Daoy (cell line): ENCODE measurements at places on chromosomes 3 and 15.
A peak's percentile ranks its signal among the peaks of the same experiment; 100 is the strongest.

GRCh38 chr3:186277268-186277909 lies 84.6 kb downstream of the DGKG start:
- DNase-seq = peak; percentile 50

- no peak for DNase-seq
These were observed 12.3 kb upstream of the DNAH1 start for GRCh38 chr3:52303811-52304210.

- DNase-seq = no peak
These were observed 545.0 kb downstream of the ZPLD1 start for GRCh38 chr3:102979682-102980354.

- DNase-seq = no peak
These were observed 32.5 kb downstream of the GASK1A start for GRCh38 chr3:43011638-43012037.

DNA sequence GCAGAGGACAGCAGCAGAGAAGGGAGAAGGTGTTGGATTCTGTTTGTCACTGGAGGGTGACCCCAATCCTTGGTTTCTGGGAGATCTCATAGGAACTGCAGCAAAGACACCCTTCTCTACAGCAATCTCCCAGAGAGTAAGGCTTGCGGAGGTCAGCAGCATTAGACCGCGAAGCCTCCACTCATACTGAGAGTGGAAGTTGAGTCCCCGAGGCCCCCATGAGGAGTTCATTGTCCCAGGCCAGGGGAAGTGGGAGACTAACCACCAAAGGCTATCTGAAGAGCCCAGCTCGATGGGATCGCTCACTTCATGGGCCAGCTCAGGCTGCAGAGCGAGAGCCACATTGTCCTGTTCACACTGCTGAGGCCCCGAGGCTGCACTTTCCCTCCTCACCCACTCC lies 44.6 kb downstream of the GLDN start:
- DNase-seq = no peak

DNA sequence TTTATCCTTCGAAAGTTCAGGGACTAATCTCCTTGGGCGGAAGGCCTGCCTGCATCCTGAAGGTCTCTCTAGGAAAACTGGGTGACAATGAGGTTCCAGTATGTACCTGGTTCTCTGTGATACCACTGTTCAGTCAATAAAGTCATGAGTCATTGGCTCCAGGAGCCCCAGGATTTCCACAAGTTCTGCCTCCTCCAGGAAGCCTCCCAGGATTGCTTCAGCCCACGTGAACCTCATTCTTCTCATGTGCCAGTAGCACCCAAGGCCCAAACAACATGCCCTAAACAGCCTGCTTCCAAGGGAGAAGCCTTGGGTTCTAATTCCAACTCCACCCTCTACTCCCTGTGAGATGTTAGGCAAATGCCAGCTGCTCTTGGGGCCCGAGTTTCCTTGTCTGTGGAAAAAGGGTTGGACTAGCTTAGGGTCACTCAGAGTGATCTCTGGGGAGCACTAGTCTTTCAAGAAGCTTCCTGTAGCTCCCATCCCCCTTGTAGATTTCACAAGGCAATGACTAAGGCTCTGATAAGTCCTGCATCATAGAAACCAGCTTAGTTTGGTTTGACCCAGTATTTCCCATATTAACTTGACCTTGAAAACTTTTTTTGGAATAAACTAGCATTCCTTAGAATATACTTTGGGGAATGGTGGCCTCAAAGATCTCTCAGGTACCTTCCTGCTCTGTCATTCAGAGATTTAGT lies 118.3 kb upstream of the ATP2B2 start:
- no peak for DNase-seq

GRCh38 chr3:195907934-195908693 lies at the start of gene TNK2:
TSS of gene TNK2 (minus strand) at chr3:195908551. CDS start at chr3:195888588, 19,963 bp downstream.
- DNase-seq = peak; percentile 70

DNA sequence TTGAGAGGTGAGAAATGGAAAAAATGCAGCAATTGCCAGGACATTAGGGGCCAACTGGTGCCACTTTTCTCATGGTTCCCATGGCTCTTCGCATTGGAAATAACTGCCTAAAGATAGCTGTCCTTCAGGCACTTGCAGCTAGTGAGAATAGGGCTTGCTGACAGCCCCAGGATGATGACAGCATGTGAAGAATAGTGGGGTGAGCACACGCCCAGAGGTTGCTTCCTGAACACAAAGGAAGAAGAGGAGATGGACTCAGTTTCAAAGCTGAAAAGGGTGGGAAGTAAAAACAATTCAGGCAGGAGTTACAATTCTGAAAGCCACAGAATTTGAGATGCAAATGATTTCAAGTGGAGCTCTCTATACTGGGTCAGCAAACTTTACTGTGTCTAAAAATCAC lies 45.6 kb downstream of the TNFAIP8L3 start:
- no peak for DNase-seq

GRCh38 chr3:133445108-133445507 lies 45.3 kb downstream of the BFSP2 start:
- DNase-seq = no peak

- no peak for DNase-seq
These were observed 226.5 kb upstream of the PROK2 start for GRCh38 chr3:72011485-72011884.

DNA sequence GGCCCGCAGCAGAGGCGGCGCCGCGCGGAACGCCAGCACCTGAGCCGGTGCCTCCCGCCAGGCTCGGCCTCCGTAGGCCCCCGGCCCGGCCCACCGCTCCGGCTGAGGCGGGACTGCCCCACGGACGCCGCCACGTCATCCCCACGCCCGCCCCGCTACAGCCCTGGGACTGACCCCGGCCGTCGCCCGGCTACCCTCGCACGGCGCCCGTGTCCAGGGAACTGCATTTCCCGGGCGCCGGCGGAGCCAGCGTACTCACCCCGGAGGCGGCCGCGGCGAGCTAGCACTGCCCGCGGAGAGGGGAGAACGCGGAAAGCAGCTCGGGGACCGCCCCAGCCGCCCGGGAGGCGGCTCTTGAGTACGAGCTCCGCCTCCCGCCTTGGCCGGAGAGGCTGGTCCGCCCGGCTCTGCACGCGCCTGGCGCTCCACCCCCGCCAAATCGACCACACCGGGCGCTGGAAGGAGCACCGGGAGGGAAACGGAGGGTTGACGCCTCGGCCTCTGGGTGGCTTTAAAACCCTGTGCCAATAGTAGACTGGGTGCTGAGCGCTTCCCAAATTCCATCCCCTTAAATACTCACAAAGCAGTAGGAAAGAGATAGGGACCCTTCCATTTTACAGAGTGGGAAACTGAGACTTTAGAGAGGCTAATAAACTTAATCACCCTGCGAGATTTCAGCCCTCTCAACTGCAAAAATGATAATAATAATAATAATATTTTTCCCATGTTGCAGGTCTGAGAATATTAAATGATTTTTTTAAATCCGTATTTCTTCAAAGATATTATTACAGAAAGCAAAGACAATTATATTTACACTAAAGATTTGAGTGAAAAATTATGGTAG lies at the start of gene B4GALT4:
TSS of gene B4GALT4 (minus strand) at position 288 of the 844 bp plus-strand sequence. CDS start 10,779 bp downstream, outside the sequence.
- DNase-seq = peak; percentile 91

DNA sequence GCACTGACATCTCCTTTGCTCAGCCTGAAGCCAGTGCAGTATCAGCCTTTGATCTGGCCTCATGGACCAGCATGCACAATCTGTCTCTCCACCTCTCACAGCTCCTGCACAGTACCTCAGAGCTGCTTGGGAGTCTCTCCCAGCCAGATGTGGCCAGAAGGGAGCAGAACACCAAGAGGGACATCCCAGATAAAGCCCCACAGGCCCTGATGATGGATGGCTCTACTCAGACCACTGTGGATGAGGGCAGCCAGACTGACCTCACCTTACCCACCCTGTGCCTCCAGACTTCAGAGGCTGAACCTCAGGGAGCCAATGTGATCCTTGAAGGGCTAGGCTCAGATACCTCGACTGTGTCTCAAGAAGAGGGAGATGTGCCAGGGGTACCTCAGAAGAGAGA lies 44.4 kb downstream of the CDAN1 start:
- DNase-seq = no peak

- no peak for DNase-seq
These were observed 296.3 kb upstream of the TMCO5A start for GRCh38 chr15:37638116-37638515.

DNA sequence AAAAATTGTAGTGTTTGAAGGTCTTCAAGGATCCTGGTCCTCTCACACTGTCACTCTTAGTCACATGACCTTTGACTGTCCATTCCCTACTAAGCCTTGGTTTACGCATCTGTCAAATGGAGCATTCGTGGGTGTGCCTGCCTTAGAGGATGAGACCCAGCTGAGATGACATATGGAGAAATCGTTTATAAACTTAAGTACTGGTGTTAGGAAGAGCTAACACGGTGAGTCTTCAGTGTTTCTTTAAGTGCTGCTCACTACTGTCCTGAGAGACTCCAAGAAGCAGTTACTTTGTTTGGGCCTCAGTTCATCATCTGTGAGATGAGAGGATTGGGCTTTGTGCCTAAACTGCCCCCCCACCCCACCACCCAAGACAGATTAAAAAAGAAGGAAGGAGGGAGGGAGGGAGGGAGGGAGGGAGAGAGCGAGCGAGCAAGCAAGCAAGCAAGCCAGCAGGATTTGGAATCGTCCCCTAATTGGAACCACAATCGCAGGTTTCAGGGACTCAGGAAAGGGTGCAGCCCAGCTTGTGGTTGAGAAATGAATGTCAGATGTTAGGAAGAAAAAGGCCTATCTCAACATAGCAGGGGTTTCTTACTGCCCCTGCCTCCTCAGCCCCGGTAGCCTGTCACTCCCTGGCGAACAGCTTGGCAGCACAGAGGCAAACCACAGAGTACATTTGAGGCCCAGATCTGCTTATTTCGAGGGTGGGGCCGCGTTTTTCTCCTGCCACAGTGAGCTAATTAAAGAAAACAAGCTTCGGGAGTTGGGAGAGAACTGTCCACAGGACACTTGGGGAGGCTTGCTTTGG lies 32.7 kb downstream of the SMAD3 start:
- peak; percentile 92 for DNase-seq

DNA sequence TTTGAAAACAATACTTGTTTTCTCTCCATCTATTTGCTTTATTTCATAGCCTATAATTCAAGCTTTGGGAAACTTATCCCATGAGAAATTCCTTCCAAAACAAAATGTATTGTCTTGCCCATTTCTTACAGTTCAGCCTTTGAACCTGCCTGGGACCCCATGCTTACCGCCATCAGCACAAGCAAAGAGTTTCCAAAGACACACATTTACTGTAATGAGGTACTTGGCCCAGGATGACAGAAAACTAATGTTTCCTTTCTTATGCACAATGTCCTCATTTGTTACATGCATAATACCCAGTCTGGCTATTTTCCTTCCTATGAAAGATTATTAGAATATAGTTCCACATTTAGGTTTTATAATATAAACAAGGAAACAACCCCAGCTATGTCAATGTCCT lies 180.4 kb downstream of the GAP43 start:
- DNase-seq = no peak

DNA sequence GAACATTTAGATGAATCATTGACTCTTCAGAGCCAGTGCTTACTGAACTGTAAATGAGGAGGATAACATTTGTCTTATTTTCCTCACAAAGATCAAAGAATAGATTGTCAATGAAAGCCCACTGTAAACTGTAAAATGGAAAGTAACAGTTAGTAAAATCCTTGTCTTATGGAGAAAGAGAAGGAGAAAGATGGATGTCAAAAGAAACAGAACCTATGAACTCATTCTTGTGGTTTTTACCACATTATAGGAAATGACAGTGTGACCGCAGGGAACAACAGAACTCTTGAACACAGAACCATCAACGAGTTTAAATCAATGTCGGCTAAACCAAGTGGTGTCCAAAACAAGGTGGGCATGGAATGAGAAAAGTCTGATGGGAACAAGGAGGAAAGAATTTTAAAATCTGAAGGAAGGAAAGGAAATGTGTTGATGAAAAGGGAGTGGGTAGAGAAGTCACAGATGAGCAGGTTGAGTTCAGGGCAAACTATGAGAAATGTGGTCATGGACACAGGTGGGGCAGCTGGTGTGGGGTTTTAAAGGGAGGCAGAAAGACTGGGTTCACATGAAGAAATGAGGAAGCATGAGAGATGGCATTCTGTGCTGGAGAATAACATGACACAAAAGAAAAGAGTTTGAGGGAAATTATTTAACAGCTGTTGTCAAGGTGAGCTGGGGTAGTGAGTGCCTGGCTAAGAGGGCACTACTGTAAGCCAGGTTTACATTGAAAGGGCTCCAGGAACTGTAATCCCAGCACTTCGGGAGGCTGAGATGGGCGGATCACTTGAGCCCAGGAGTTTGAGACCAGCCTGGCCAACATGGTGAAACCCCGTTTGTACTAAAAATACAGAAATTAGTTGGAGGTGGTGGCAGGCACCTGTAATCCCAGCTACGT lies 42.4 kb upstream of the ETV5 start:
- peak; percentile 10 for DNase-seq

DNA sequence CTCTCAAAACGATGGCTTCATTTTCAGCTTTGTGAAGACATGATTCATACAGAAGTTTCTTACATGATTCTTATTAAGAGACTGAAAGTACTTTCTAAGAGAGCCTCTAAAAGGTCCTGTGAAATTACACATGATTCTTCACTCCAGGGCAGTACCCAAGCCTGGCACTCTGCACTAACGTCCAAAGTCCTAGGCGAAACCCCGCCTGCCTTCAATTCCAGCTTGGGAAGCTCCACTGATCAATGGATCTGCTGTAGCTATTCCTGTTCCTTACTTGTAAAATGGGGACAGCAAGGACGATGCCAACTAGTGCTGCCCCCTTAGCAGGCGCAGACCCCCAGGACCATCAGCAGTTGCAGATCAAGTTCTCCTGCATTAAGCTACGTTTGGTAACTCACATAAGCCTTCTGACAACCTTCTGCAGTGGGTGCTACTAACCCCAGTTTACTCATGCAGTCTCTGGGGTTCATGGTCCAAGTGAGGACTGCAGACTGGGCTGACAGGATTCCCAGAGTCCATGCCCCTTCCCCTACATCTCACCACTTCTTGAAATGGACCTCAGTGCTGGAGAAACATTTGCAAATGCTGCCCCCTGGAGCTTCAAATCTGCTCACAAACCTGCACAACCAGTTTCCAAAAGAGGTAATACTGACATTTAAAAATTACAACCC lies 10.6 kb downstream of the CHCHD4 start:
- no peak for DNase-seq

GRCh38 chr3:171986176-171986575 lies 53.2 kb upstream of the FNDC3B start:
- no peak for DNase-seq

- no peak for DNase-seq
These were observed 14.0 kb upstream of the ALAS1 start for GRCh38 chr3:52183786-52184445.

- no peak for DNase-seq
These were observed 204.5 kb downstream of the XXYLT1 start for GRCh38 chr3:195066441-195066841.

DNA sequence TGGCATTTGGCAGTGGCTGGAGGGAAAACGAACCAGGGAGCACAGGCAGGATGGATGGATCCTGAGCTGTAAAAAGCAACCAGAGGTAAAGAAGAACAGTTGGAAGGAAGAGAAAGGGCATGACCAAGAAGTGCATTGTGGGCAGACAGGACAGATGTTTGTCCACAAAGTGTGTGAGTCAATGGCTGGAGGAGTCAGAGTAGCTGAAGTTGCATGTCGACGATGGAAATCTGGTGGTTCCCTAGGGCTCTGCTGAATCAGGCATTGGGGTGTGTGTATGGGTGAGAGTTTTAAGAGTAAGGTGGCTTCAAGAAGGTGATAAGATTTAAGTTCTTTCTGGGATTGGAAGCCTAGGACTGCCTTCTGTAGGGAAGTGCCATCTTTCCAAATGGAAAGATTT lies 214.0 kb upstream of the BHLHE40 start:
- no peak for DNase-seq
